Osteocyte (in vitro differentiated cells): ENCODE measurements at places on chromosomes 1 and 21. TPM values are rescaled to one million over a fixed set of nuclear protein-coding genes. Genes with fewer than 3 reads are reported as not detected.

Gene KLF18
- total RNA-seq: not detected in 2 replicates

Gene MAP3K6
- total RNA-seq: 43.0 and 48.2 TPM in 2 replicates

Gene SPRR2E
- total RNA-seq: not detected in 2 replicates

DNA sequence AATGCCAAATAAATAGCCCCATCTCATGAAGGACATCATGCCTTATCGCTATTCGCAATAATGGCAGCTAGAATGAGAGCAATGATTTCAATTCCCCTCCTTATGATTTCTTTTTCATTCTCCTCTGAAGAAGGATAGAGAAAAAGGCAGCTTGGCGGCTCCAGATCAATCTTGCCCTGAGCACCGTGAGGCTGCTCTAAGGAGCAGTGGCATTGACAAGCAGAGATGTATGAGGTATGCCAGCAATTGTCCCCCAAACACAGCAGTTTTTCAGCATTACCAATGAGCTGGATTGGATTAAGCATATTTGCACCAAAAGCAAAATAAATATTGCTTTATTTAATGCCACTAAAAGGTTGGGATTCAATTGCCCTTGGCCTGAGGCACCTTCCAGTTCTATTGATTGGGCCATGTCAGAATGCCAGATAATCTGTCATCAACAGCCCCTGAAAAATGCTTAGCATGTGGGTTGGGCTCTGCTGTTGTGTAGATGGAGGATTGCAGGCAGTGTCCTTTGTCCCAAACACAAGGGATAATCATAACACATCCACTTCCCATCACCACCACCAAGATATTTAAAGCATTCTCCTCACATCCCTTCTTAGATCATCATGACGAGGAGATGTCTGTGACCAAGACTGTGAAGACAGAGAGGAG, 135.7 kb downstream of the BEND5 start:
- no peaks in the 10 kb centered on the region for H3K27me3 ChIP-seq
- no peak overlapping the region for H3K4me3 ChIP-seq
- no peak for DNase-seq

GRCh38 chr1:181739214-181739613, 255.9 kb downstream of the CACNA1E start:
- no peak for DNase-seq
- peaks cover 2% of the 10 kb centered on the region for H3K4me1 ChIP-seq
- H3K4me3 ChIP-seq: no peak overlapping the region
- no peaks in the 10 kb centered on the region for H3K36me3 ChIP-seq

GRCh38 chr1:110554871-110555801, 36.2 kb upstream of the KCNA10 start:
- H3K27me3 ChIP-seq: peaks cover 26% of the 10 kb centered on the region
- H3K27ac ChIP-seq: no peak overlapping the region
- H3K36me3 ChIP-seq: no peaks in the 10 kb centered on the region
- no peak overlapping the region for H3K4me3 ChIP-seq
- no peaks in the 10 kb centered on the region for H3K4me1 ChIP-seq

- no peaks in the 10 kb centered on the region for H3K27me3 ChIP-seq
- H3K27ac ChIP-seq: no peak overlapping the region
- H3K4me3 ChIP-seq: no peak overlapping the region
- H3K4me1 ChIP-seq: no peaks in the 10 kb centered on the region
Measured at GRCh38 chr1:5029136-5029535, 374.7 kb downstream of the AJAP1 start.

DNA sequence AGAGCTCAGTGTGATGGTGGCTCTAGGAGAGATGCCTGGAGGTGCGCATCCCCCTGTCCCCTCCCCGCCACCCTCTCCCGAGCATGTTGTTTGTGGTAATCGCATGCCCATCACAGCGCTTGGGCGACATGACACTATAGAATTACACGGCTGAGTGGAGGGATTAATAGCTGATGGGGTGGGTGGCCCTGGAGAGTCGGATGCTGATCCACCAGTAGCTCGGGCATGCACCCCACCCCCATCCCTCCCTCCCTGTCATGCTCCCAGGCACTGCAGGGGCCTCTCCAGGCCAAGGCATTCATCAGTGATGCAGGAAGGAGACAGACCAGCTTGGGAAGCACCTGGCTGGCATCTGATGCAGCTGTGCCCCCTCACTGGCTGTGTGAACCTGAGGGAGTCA, 159.0 kb upstream of the IGSF21 start:
- no peak overlapping the region for H3K27ac ChIP-seq
- H3K27me3 ChIP-seq: no peaks in the 10 kb centered on the region
- H3K4me3 ChIP-seq: no peak overlapping the region
- no peak for DNase-seq
- no peaks in the 10 kb centered on the region for H3K4me1 ChIP-seq

DNA sequence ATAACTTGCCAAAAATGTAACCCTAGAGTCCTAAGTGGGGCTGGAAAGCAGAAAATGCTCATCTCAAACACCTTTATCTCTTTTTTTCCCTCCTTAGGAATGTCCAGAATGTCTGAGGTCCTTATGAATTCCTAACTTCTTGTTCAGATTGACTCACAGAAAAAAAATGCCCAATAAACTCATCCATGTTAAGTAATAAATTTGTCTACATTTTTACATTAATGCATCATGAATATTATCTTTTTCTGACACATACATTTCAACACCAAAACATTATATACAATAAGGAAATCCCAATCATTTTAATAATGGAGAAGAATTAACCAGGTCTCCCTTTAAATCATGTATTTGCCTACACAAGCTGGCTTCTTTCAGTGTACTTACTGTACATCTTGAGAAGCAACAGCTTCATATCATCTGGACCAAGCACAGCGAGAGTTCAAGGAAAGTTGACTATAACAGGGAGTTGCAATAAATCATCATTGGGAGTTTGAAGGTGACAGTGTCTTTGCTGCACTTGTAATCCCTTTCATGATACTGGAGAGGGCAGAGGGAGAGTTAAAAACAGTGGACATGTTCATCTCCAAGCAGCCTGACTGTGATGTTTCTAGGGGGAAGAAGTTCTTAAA, 565.2 kb downstream of the LTN1 start:
- H3K4me1 ChIP-seq: peaks cover 49% of the 10 kb centered on the region
- no peak overlapping the region for H3K4me3 ChIP-seq
- no peaks in the 10 kb centered on the region for H3K36me3 ChIP-seq
- no peaks in the 10 kb centered on the region for H3K27me3 ChIP-seq
- H3K27ac ChIP-seq: no peak overlapping the region
